ENCODE measurements at places on chromosomes 1 and 21. TPM values are rescaled to one million over a fixed set of nuclear protein-coding genes. Genes with fewer than 3 reads are reported as not detected.
A peak's percentile ranks its signal among the peaks of the same experiment; 100 is the strongest.

DNA sequence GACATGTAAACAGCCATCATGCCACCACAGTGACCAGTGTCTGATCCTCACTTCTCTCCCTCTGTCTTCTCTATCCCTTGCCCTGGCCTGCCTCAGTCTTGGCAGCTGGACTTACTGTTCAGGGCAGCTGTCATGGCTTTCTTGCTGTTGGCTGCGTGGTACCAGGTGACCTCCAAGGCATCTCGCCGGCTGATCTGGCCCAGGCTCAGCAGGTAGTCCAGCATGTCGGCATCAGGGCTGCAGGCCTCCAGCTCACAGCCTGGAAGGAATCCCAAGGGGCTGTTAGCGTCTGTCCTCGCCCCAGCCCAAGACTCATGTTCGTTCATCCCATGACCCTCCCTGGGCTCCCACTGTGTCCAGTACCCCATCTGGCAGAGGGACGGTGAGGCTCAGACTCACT, 3.6 kb downstream of the FAM151A start:
- peaks cover 2% of the 10 kb centered on the region for H3K27me3 ChIP-seq
- H3K4me1 ChIP-seq, result peaks cover 4% of the 10 kb centered on the region
- no peak overlapping the region for H3K4me3 ChIP-seq
- no peak overlapping the region for H3K27ac ChIP-seq
- DNase-seq, result no peak

- H3K4me1 ChIP-seq, result no peaks in the 10 kb centered on the region
- H3K4me3 ChIP-seq, result no peak overlapping the region
- H3K36me3 ChIP-seq, result no peaks in the 10 kb centered on the region
- H3K27ac ChIP-seq, result no peak overlapping the region
Measured at GRCh38 chr1:76677416-76678405, 189.6 kb upstream of the ST6GALNAC5 start.

- no peak for DNase-seq
- H3K27ac ChIP-seq, result peak overlapping the region; percentile 98
- peaks cover 69% of the 10 kb centered on the region for H3K4me1 ChIP-seq
- no peaks in the 10 kb centered on the region for H3K36me3 ChIP-seq
- no peaks in the 10 kb centered on the region for H3K27me3 ChIP-seq
- H3K4me3 ChIP-seq, result no peak overlapping the region
Measured at GRCh38 chr1:234533034-234533891, 54.3 kb upstream of the TARBP1 start.

- peaks cover 19% of the 10 kb centered on the region for H3K4me1 ChIP-seq
- no peaks in the 10 kb centered on the region for H3K27me3 ChIP-seq
- no peak for DNase-seq
- peaks cover 64% of the 10 kb centered on the region for H3K36me3 ChIP-seq
- H3K4me3 ChIP-seq, result no peak overlapping the region
Measured at GRCh38 chr1:16397120-16397519, 30.1 kb downstream of the SZRD1 start.

DNA sequence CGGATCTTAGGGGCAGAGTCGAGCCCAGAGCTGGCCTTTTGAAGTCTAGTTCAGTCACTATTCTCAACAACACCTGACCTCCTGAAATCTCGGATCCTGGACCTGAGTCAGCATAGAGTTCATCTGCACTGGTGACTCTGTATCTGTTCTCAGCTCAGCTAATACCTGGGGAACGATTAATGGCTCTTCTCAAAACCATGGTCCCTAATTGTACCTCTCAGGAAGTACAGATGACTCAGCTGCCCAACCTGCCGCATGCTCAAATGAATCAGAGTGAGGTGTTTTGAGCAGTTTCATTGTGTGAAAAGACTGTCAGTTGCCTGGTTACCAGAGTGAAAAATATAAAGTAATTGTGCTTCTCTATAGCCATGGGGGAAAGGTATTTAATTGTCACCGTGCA, 89.2 kb downstream of the SLC35F3 start:
- H3K27ac ChIP-seq, result no peak overlapping the region
- DNase-seq, result no peak
- H3K4me1 ChIP-seq, result no peaks in the 10 kb centered on the region
- H3K4me3 ChIP-seq, result no peak overlapping the region

DNA sequence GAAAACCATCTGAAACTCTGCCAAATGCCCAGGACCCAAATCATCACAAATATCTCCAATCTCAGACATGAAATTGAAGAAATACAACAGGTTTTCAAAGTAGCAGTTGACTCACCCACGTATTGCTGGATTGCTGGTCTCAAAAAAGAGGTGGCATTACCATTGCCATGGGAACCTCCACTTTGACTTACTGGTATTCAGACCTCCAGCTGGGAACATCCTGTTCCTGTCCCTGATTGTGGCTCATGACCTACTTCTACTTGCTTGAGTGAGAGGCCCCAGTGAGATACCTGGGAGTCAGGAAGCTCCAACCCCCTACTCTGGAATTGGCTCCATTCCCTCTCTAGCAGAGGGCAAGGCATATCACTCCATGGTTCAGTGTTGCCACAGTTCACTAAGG, 64.6 kb downstream of the NMNAT2 start:
- H3K4me1 ChIP-seq, result peaks cover 16% of the 10 kb centered on the region
- H3K4me3 ChIP-seq, result no peak overlapping the region
- no peaks in the 10 kb centered on the region for H3K36me3 ChIP-seq
- no peak overlapping the region for H3K27ac ChIP-seq
- H3K27me3 ChIP-seq, result no peaks in the 10 kb centered on the region

Gene ANGPTL3
- total RNA-seq, result 0.22 TPM

Gene KRTAP7-1
- total RNA-seq, result not detected

Data from spinal cord (tissue), 10 donors.